Activated naive CD4-positive, alpha-beta T cell treated with Interleukin-2 at 50 U/mL for 16 hours (primary cell): ENCODE measurements at places on chromosomes 12 and 14.

- no peak for DNase-seq
Observed at GRCh38 chr14:74516451-74517160, 23.0 kb downstream of the ISCA2 start.

GRCh38 chr14:67729072-67729885 lies 27.6 kb downstream of the RDH12 start:
- no peak for DNase-seq

- DNase-seq, result no peak
Observed at GRCh38 chr12:120674097-120674636, 12.8 kb upstream of the MLEC start.

- no peak for DNase-seq
Observed at GRCh38 chr12:43143278-43143677, 408.7 kb downstream of the ADAMTS20 start.

DNA sequence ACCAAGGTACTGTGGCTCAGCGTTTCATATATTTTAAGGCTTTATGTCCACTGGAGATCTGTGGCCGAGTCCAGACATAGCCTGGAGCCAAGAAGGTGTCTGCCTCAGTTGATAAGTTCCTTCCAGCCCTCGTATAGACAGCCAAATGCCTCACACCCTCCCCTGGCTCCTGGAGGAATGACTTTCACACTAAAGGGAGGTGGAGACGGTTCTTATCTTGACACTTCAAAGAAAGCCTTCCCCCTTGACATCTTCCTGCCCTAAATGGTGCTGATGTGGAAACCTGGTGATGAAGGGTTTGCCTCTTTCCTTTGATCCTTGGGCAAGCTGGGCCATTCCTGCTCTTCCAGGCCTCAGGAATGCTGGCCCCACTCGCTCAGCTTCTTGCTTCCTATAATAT lies 474.8 kb upstream of the TBX3 start:
- no peak for DNase-seq

GRCh38 chr14:38209572-38210557 lies 2.2 kb downstream of the SSTR1 start:
- no peak for DNase-seq

DNA sequence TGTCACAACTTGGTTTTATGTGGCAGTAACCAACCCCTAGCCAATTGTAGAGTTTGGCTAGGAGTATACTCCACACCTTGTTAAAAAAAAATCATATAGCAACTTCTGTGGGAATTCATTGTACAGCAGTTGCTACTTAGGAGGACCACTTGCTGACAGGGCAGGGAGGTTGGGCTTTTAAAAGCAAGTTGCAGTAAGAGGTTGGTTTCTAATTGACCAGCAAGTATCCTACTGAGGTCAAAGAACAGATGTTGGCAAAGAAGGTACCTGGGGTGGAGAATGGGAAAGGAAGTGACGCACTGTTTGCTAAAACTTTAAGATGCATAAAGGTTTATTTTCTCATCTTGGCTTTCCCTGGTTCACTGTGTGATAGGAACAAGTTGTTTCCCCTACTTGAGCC lies 104.6 kb downstream of the TBX3 start:
- DNase-seq, result no peak

- DNase-seq, result no peak
Observed at GRCh38 chr12:78145398-78145797, 314.7 kb downstream of the NAV3 start.

DNA sequence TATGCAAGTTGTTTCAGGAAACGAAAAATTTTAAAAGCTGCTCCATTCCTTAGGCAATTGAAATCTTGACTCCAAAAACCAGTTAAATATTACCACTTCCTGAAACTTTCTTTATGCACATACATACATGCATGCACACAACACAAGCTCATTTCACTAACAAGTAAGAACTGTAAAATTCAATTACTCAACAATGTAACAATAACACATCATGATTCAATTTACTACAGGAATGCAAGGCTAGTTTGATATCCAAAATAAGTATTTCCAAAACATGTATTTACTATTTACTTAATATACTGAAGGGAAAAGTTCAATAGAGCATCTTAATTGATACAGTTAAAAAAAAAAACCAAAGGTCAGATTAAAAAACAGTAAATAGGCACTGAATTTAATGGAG lies 19.6 kb downstream of the NAP1L1 start:
- no peak for DNase-seq

- no peak for DNase-seq
Observed at GRCh38 chr14:35107866-35108265, 13.9 kb downstream of the PPP2R3C start.

- DNase-seq, result no peak
Observed at GRCh38 chr12:95796982-95797289, 6.4 kb upstream of the NTN4 start.

DNA sequence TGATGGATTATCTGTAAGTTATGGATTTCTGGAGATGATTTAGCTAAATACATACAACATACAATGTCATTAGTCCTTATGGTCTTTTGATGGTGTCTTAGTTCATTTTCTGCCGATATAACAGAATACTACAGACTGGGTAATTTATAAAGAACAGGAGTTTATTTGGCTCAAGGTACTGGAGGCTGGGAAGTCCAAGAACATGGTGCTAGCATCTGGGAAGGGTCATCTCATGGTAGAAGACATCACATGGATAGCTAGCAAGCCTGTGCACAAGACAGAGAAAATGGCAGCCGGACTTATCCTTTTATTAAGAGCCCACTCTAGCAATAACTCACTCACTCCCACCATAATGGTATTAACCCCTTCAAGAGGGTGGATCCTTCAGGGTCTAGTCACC lies 24.2 kb downstream of the KLHL28 start:
- DNase-seq, result no peak

DNA sequence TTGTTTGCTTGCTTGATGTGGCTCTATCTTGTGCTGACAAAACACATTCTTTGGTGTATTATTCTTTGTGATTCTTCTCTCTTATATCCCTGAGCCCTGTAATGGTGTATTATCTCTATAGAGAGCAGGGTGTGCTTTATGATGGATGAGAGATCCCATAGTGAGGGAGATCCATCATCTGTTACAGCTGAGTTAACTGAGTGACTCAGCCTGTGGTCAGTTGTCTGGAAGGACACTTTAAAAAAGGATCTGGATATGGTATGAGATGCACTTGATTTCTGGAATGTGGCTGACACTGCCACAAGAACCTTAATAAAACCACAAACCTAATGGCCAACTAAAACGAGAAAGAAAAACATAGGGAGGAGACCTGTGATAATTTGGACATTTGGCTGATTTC lies 461.4 kb upstream of the SYT1 start:
- no peak for DNase-seq

DNA sequence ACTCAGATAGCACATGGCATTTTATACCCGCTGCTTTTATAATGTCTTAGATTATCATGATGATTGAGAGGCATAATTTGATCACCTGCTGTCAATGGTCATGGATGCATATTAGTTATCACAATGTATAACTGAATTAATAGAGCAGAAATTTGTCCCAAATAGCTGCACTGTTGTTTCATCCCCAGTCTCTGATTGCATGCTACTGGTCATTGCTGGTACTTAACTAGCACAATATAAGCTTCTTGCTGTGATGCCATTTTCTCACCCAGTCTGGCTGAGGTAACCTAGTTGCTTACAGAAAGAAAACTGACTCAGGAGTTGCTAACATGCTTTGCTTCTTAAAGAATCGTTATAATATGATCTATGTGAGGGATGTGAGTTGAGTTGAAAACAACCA lies 76.8 kb upstream of the PLEKHA5 start:
- no peak for DNase-seq

GRCh38 chr12:112971248-112971647 lies 7.1 kb upstream of the OAS2 start:
- no peak for DNase-seq

DNA sequence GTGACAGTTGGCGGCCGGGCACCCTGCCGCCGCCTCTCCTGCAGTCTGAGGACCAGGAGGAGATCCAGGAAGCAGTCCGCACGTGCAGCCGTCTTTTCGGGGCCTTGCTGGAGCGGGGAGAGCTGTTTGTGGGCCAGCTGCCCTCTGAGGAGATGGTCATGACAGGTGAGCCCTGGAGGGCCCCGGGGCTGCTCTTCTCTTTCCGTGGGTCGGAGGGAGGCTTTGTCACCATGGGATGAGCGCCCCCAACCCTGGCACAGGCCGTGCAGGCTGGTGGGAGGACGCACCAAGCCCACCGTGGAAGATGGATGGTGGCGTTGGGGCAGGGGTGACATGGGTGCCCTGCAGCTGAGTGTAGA lies 532 bp downstream of the NOC4L start:
- no peak for DNase-seq

- DNase-seq, result no peak
Observed at GRCh38 chr12:88544991-88545980, 35.0 kb downstream of the KITLG start.

- peak; percentile 10 for DNase-seq
Observed at GRCh38 chr12:45130881-45131281, 80.0 kb upstream of the DBX2 start.

DNA sequence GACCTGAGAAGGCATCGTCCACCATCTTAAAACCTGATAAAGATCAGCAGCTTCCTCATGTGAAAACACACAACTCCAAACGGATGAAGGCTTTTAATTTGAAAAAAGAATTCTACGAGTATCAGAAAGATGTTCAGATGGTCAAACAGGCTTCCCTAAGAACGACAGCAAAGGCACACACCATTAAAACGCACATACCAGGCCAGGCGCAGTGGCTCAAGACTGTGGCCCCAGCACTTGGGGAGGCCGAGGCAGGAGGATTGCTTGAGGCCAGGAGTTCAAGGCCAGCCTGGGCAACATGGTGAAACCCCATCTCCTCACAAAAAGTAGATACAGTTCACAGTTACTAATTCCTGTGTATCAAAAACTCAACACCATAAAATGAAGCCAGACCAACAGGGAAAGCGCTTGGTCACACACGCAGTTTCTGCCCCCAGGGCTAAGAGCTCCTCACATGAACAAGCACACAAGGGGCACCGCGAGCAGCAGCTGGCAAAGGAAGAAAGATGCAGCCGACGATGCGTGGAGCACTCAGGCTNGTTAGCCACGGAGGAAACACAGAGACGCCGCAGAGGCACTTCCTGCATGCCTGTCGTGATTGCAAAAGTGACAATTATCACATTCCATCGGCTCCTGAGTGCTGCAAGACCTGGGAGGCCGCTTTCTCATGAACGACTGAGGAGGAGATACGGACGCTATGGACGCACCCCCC lies 78.0 kb downstream of the NOC4L start:
- peak; percentile 23 for DNase-seq

DNA sequence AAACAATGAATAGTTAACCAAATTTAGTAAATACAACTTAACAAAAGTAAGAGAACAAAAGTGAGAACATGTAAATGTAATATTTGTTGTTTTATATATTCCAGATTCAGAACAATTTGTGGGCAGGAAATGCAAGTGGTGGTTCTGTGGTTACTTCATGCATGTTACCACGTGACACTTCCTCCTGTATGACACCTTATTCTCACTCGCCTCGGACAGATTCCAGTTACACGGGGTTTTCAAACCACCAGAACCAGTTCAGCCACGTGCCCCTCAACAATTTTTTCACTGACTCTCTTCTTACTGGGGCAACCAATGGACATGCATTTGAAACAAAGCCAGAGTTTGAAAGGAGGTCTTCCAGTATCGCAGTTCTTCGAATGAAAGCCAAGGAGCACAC lies 21.0 kb downstream of the ALX1 start:
- DNase-seq, result no peak

DNA sequence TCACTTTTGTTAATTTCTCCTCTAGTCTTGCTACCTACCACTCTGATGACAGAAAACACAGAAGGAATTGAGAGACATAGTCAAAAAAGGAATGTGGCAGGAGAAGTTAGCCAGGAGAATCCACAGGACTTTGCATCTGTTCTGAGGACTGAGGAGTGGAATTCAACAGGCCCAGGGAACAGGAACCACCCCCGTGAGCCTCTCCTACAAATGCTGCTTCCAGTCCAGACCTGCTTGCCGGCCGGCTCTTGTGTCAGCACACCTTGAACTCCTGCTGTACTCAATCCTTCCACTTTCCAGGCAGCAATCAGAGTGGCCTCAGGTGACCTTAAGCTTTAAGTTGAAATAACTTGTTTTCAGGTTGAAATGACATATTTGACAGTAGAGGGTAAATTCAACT lies 903.1 kb downstream of the BCL11B start:
- no peak for DNase-seq
